Activated CD8-positive, alpha-beta memory T cell treated with anti-CD3 and anti-CD28 coated beads for 4 hours (primary cell): ENCODE measurements at places on chromosomes 3 and 15.

- DNase-seq = no peak
Observed at GRCh38 chr15:41553731-41554130, 5.3 kb upstream of the TYRO3 start.

GRCh38 chr3:127833281-127834032 is 11.1 kb upstream of the MGLL start:
- no peak for DNase-seq

DNA sequence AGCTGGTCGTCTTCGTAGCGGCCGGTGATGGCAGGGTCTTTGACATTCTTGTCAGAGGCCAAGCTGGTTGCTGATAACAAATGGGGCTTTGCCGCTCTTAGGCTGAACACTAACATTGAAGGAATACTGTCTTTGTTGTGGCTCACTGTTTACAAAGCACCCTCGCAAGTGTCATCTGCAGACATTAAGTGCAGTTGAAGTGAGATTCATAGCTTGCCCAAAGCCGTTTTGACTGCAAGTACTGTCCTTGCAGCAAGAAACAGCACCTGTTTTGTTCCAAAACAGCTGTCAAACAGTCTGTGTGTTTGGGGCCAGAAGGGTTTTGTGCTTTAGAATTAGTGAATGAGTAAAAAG is 568 bp downstream of the SENP2 start:
- no peak for DNase-seq

DNA sequence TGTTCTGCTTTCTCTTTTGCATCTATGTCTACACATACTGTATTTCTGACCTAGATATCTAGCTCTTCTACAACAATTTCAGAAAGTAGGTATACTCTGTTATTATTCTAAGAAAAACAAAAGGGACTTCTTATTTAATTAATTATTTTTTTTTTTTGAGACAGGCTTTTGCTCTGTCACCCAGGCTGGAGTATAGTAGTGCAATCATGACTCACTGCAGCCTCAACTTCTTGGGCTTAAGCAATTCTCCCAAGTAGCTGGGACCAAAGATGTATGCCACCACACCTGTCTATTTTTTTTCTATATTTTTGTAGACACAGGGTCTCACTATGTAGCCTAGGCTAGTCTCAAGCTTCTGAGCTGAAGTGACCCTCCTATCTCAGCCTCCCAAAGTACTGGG is 130.6 kb downstream of the MBNL1 start:
- DNase-seq = no peak

DNA sequence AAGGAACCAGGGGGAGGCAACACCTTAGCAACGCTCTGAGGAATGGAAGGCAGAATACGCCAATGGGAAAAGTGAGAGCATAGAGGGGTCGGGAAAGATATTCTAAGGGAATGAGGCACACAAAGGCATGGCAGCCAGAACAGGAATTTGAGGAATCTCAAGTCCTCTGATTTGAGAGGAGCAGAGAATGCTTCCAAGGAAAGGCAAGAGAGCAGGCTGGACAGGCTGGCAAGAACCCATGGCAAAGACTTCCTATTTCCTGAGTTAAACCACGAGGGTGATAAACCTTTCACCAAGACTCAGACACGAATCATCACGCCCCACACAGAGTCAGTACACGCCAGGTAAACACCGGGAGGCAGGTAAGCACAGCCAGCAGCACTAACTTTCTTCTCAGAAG is 109.8 kb downstream of the IGF2BP2 start:
- no peak for DNase-seq

GRCh38 chr3:164194842-164195241 is 883.5 kb downstream of the SI start:
- DNase-seq = no peak

GRCh38 chr15:97977734-97978133 is 17.2 kb downstream of the ARRDC4 start:
- DNase-seq = no peak

DNA sequence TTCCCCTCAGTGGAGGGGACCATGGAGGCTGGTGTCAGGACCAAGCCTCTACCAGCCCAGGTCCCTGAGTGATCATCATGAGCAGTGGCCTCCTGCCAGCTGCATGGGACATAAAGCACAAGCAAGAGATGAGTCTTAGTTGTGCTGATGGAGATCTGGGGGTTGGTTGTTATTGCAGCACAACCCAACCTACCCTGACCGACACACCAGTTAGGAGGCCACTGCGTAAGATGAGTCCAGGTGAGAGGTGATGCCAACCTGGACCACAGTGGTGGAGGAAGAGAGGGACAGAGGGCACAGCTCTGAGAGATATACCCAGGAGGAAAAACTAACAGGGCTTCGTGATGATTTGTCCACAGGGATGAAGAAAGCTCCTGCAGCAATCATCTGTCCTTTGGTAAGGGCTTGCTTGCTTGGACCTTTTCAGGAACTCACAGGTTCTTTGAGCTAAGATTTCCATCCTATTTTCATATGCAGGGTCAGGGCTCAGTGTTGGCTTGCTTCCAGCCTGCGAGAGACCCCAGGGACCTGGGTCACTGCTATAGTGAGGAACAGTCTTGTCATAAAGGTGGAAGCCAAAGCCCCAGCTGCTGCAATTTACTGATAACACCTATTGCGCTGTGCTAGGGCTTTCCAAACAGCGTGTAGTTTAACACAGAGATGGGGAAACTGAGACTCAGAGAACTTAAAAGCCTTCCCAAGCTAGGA is 8.1 kb downstream of the RASGRF1 start:
- DNase-seq = no peak

DNA sequence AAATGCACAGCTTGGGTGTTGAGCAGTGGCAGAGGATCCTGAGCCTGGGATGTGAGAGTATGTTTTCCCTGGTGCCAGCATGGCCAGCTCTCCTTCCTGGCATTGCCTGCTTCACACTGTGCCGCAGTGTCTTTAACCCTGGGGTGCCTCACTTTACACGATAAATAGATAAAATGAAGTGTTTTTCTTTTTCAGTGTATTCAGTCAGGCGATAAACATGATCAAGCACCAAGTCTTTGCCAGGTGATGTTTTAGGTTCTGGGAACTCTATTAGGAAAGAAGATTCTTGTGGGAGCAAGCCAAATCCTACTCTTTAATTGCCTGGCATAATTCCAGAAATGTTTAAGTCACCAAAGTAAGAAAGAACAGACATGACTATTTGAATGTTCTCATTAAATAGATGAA is 14.0 kb downstream of the ABHD6 start:
- no peak for DNase-seq

GRCh38 chr3:122948408-122948807 is 79.2 kb downstream of the SEMA5B start:
- no peak for DNase-seq

GRCh38 chr15:71396536-71397125 is 281.4 kb downstream of the THSD4 start:
- DNase-seq = no peak

- DNase-seq = no peak
Observed at GRCh38 chr3:124784686-124785382, 54.6 kb downstream of the UMPS start.

GRCh38 chr15:99711625-99712024 is 21.6 kb downstream of the LYSMD4 start:
- DNase-seq = no peak

DNA sequence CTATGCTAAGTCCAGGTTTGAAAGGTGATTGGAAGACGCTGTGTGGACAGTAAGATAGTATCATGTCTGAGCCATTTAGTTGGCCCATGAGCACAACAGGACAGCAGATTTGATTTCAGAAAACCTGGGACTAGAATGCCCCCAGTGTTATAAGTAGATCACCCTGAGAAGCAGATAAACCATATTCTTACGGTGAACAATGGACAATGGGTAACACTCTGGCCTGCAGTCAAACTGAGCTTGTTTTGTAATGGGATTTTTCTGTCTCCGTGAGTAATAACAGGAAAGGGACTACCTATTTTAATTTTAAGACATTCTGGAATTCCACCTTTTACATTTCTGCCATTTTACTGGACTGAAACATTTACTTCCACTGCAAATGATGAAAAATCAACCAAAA is 71.5 kb downstream of the LDHAL6B start:
- DNase-seq = no peak

DNA sequence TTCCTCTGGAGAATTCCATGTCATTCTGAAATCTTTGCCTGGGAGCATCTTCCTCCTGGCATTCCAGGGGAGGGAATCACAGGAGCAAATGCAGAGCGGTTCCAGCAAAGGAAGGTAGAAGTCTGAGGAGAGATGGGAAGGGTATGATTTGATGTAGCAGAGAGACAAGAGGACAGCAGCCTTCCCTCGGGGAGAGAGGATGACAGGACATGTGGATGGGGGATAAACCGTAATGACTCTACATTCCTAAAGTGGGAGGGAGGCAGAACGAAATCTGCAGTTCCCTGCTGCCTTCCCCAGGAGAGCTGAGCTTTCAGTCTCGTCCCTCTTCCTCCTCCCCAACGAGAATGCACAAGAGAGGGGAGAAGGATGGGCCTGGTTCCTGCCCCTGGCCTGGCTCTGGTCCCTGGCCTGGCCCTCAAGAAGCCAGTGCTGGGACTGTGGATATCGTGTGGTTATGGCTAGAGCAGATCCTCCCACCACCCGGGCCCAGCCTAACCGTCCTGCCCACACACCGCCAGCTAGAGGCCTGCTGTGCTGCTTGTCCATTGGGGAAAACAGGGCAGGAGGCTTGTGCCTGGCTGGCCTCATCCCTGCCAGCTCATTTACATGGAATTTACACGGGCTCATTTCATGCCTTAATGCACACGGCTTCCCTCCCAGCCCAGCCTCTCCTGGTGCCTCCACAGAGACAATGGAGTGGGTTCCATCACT is 26.6 kb downstream of the SEMA7A start:
- no peak for DNase-seq

DNA sequence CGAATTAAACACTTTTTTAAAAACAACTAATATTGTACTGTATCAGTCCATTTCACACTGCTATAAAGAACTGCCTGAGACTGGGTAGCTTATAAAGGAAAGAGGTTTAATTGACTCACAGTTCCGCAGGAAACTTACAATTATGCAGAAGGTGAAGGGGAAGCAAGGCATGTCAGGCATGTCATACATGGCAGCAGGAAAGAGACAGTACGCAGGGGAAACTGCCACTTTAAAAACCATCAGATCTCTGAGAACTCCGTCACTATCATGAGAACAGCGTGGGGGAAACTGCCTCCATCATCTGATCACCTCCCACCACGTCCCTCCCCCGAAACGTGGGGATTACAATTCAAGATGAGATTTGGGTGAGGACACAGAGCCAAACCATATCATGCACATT is 162.8 kb upstream of the TPM1 start:
- DNase-seq = no peak

DNA sequence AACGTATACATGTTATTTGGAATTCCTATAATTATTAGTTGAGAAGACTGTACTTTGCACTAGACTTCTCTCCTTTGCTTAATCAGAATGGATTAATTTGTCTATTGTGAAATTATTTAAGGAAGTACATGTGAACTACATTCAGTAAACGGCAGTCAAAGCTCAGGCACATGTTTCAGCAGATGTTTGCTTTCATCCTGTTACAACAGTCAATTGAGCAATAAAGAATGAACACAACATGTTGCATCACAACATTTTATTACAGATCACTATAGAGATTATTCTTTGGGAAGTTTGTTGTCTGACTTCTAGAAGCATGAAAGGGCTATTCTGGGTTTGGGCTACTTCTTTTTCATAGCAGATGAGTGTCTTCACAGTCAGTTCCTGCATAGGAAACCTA is 39.2 kb downstream of the RAB27A start:
- no peak for DNase-seq

- no peak for DNase-seq
Observed at GRCh38 chr15:58332676-58333400, 99.0 kb upstream of the LIPC start.

DNA sequence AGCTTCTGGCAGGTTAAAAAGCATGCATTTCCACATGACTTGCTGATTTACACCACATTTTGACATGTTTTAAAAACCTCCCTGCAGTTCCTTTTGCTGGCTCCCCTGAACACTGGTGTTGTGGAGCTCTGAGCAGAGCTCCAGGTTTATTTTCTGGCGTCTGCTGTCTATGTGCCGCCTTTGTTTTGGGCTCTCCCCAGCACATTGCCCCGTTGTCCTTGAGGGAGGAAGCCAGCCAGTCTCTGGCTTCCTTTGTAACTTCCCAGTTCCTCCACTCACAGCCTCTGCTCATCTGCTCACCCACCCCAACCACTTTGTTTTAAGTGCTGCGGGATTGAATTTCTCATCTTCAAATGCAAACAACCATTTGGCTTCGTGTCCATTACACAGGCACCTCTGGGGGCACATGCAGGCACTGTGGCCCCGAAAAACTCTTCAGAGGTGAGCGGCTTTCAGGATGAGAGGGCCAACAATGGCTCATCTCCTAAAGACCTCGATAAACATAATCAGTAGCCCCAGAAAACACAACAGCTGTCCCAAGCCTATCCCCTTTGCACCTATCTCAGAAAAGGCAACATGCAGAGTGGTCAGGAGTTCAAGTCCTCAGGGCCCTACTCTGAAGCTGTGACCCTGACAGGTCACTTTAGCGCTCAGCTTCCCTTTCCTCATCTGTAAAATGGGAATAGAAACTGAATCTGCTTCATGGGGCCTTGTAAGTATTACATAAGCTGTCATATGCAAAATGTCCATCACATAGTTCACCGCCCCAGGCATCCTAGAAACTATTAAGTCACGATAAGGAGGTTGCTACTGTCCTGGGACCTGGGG is 1.3 kb upstream of the MEF2A start:
- DNase-seq = no peak

GRCh38 chr15:33392453-33392852 is 81.7 kb downstream of the RYR3 start:
- DNase-seq = no peak

DNA sequence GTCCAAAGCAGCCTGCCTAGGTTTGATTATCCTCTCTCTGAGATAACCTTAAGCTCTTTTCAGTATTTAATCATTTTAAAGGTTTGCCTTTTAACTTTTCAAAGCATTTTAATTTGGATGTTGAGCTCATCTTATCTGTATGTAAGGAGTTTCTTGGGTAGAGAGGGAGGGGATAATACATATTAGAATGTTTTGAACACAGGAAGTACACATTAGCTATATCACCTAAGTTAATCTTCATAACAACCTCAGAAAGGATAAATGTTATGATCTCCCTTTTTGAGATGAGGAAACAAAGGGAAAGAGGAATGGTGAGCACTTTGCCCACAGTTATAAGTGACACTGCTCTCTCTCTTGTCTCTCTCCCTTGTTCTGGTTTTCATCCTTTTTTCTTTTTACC is 2.2 kb upstream of the CD47 start:
- no peak for DNase-seq

GRCh38 chr3:16897254-16897926 is 12.6 kb downstream of the PLCL2 start:
- DNase-seq = no peak

DNA sequence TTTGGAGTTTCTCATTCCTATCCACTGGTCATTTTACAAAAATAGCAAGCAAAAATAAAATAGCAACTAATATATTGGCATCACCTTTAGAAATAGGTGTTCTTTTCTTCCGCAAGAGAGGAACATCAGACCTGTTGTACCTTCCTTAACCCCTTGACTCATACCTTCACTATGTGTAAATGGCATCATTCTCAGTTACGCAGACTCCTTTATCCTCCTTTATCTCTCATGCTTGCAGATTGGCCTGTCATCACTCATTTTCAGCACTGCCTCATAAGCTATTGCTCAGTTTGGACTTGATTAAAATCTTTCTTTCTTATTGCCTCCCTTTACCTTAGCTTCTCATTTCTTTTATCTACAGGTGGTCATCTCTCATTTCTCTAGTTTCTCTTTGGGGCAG is 21.4 kb downstream of the ARHGEF26 start:
- no peak for DNase-seq
